MM.1S (cell line): ENCODE measurements at places on chromosomes 7 and 10.

GRCh38 chr10:132420981-132421846 lies 24.2 kb downstream of the PWWP2B start:
- peak; percentile 43 for DNase-seq

- no peak for DNase-seq
Observed at GRCh38 chr7:98187138-98187502, 24.1 kb upstream of the BHLHA15 start.

DNA sequence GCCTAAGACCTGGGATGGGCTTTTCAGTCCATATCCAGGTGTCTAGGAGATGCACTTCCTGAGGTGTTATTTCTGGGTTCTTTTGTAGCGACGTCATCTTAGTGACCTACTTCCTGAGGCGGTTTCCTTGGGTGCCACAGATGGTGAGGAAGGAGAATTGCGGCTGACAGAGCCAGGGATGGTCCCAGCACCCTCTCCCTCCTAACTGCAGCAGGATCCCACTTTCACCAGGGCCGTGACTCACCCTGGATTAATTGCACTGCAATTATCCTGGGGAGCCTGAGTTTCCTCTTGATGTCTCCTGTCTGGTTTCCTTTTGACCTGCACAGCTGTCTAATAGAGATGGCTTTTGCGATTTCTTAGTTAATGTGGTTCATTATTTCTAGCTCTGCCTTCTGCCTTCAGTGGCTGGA lies 271.7 kb downstream of the TCF7L2 start:
- DNase-seq, result no peak

- DNase-seq, result no peak
Observed at GRCh38 chr7:134834689-134835462, 55.4 kb downstream of the CALD1 start.

GRCh38 chr10:90920986-90921666 lies at the start of gene ANKRD1:
ANKRD1 (minus strand) TSS chr10:90921087; CDS start chr10:90921027, 60 bp downstream.
- no peak for DNase-seq

- no peak for DNase-seq
Observed at GRCh38 chr7:23380556-23380955, 81.4 kb downstream of the MALSU1 start.

GRCh38 chr10:119997429-119997828 lies 104.9 kb downstream of the SEC23IP start:
- DNase-seq, result no peak

- no peak for DNase-seq
Observed at GRCh38 chr10:33006342-33006887, 48.4 kb upstream of the ITGB1 start.

DNA sequence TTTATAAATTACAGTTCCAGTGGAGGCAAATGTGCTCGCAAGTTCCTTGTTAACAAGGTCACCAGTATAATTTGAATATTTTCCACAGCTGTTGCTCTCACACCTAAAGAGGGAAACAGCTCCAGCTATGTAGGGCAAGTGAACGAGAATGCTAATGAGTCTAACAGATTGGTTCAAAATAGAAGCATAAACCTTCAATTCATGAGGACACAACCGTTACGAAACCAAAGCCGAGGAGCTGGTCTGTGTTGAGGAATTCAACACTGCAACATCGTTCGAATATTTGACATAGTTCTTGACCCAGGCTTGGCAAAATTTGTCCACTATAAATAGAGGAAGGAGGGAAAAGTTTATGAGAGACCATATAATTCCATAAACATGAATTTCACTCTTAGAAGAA lies 161.3 kb downstream of the KLF6 start:
- DNase-seq, result no peak

GRCh38 chr10:78616125-78616695 lies 452.6 kb upstream of the ZMIZ1 start:
- no peak for DNase-seq
